ENCODE measurements at places on chromosomes 16 and 17.

DNA sequence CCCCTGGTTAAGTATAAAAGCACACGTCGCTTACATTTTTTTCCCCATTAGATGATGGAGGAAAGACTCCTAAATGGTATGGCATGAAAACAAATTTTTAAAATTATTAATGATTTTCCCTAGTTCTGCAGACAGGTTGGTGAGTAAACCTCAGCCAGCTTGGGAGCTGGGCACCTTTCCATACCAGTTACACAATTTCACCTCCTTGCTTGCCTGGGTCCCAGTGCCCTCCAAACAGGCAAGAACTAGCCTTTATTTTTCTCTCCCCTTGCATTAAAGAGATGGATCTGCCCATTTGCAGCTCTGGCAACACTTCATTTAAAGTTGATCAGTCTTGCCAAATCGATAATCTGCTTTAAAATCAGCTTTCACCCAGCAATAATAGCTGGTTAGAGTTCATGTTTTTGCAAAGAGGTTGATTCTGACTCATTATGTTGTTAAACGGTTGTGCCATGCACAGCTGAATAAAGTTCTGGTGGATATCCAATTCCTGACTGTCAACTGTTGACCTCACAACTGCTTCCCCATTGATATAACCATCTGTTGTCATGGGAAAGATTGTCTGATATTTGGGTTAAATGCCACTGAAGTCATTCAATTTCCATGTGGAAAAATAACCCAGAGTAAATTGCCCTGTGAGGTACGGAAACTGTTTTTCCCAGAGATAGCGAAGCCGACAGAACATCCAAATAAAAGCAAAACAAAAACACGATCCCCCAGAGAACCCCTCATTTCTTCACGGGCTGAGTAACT is 1.3 kb downstream of the C17orf58 start:
- no peak for DNase-seq

DNA sequence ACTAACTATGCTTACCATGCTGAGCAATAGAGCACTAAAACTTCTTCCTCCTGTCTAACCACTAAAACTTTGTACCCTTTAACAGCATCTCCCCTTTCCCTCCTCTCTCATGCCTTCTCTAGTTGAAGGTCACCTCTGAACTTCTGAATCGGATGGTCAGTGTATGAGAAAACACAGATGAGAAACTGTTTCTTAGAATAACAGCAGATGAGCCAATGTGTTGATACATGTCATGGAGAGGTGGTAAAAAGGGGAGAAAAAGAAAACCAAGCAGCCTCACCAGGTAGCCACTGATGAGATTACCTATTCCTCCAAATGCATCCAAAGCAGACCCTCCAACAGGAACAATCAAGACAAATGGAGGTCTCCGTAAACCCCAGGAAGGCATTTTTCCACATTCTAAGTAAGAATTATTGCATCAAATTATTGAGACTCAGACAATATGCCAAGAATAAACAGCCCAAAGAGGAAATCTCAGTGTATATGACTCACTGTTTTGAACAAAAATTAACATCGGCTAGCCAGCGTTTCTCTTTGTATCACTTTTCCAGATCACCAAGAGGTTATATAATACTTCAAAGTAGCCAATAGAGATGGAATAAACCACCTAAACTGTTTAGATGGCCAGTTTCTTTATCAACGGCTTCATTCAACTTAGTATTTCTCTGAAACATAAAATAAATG is 793.3 kb upstream of the SOX9 start:
- no peak for DNase-seq

- no peak for DNase-seq
Observed at GRCh38 chr17:79833110-79833450, 6.2 kb downstream of the CBX4 start.

DNA sequence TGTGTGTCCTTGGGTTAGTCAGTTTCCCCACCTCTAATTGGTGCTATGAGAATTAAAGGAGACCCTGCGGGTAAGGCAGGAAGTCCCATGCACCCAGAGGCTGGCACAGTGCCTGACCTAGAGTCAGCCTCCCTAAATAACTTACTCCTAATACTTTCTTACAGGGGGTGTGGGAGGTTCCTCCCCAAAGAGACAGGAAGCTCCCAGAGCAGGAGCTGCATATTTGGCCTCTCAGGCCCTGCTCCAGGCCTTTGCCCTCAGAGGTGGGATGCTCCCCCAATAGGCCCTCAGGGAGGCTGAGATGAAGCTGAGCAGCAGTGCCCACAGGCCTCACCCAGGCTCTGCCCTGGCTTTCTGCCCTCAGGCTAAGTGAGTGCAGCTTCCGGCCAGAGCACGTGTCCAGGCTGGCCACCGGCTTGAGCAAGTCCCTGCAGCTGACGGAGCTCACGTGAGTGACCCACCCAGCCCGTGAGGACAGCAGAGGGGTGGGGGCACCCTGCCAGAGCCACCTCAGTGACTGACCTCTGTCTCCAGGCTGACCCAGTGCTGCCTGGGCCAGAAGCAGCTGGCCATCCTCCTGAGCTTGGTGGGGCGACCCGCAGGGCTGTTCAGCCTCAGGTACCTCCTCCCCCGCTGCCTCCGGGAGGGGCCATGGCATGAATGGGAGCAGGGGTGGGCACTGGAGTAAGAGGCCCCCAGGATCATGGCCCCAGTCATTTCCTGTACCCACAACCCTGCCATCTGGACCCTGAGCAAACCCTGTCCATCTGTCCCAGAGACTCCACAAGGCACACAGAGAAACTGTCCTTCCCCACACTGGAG is 31.1 kb upstream of the CPNE2 start:
- no peak for DNase-seq

DNA sequence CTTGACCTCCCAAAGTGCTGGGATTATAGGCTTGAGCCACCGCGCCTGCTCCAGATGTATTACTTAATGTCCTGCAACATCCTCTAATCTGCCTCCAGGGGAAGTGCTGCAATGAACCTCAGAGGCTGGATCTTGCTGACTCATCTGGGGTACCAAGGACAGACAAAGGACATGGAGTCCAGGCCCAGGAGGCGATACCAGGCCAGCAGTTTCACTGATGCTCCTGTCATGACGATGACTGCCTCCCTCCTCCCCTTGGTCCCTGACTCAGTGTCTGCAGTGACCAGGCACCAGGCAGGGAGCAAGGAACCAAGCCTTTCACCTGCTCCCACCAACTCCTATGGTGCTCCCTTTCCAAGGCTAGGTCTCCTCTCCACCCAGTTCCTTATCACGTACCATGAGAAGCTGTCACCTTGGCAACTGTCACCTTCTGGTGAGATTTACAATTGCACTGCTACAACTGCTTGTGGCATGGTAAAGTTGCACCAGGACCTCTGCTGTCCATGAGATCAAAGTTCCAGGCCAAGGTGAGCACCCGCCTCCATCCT is 21.6 kb upstream of the PHOSPHO1 start:
- DNase-seq, result no peak

DNA sequence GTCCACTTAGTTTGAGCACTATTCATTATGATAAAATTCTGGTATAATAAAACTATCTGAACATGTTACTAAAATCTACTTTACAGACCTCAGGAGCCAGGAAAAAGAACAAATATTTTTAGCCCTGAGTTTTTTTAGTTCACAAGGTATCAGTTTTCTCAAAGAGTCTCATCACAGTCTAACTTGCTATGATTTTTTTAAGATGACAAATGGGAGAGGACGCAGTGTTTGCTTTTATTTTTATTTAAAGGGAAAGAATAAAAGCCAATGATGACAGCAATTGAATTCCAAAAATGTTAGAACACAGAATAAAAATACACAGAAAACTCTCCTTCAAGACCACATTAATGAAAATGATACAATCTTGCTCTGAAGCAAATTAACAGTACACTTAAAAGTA is 7.4 kb downstream of the MED13 start:
- no peak for DNase-seq

DNA sequence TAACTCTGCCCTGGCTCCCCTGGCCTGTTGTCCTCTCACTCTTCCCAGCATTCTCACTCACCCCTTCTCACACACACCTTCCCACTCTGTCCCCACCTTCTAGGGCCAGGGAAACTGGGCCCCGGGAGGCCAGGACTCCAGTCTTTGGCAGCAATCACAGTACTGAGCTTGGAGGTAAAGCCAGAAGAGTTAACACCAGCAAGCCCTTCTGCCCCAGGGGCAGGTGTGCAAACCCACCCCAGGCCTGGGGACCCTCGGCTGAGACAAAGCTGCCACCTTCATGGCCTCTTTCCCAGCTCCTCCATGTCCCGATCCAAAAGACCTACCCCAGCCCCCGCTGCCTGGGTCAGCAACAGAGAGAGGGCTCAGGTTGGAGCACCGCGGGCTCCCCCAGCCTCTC is 36.9 kb upstream of the MLKL start:
- no peak for DNase-seq

GRCh38 chr16:50602531-50603205 is 54.5 kb downstream of the NKD1 start:
- no peak for DNase-seq

- DNase-seq, result no peak
Observed at GRCh38 chr17:28518132-28518531, 12.0 kb downstream of the FOXN1 start.

GRCh38 chr17:78128551-78129350 is at the start of gene TMC6:
TSS of gene TMC6 (minus strand) at chr17:78128755. CDS start at chr17:78126832, 1,923 bp downstream.
- no peak for DNase-seq

DNA sequence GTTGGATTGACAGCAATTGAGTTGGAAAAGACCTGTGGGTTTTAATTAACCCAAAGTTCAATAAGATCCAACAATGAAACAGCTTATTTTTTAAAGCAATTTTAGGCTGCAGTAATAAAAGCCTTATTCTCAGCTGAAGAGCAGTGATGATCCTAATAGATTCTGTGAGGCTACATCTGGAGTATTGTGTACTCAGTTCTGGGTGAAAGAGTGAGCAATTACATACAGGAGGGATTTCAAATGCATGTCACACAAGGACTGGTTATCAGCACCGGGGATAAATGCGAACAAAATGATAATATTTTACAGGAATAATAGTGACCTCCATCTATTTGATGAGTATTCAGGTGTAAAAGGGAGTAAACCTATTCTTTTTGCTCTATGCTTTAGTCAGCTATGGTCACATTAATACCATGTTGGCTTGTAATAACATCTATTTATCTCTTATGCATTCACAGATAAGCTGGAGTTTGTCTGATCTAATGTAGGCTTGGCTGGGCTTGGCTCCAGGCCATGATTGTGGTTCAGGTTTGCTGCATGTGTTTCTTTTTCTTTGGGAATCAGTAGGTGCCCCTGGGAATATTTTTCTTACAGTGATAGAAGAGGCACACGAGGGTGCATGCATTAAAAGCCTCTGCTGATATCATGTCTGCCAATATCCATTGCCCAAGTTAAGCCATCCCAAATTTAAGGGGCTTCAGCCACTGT is 22.2 kb upstream of the TOX3 start:
- no peak for DNase-seq

DNA sequence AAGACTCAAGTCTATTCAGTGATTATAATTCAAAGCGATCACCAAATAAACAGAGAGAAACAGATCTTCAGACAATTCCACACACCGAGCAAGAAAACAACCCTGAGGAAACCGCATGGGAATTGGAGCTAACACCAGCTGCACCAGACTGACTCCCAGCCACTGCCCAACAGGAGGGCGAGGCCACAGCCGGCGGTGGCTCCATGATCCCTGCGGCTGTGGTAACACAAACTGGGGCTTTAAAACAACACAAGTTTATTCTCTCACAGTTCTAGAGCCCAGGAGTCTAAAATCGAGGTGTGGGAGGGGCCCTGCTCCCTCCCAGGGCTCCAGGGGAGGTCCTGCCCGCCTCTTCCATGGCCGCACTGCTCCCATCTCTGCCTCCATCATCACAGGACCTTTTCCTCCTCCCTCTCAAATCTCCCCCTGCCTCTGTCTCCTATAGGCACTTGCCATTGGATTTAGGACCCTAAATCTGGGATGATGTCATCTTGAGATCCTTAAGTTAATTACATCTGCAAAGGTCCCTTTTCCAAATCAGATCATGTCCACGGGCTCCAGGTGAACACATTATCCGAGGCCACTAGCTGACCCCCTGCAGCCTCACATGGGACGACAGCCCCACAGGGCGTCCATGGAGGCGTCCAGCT is 9.7 kb upstream of the HEXD start:
- no peak for DNase-seq

DNA sequence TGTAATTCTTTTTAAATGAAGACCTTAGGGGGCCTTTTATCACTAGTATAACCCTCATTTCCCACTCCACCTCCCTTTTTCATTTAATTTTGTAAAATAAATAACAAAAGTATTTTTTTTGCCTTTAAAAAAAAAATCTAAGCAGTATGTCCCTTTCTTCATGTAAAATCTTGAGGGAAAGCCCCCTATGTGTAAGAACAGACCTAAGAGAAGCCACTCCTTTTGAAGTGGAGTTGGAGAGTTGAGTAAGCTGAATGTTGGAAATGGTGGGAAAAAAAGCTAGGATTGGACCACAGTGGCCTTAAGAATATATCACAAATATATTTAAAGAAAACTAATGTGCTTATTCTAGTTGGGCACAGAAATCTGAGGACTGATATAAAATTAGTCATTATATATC is 44.5 kb upstream of the INTS2 start:
- no peak for DNase-seq

DNA sequence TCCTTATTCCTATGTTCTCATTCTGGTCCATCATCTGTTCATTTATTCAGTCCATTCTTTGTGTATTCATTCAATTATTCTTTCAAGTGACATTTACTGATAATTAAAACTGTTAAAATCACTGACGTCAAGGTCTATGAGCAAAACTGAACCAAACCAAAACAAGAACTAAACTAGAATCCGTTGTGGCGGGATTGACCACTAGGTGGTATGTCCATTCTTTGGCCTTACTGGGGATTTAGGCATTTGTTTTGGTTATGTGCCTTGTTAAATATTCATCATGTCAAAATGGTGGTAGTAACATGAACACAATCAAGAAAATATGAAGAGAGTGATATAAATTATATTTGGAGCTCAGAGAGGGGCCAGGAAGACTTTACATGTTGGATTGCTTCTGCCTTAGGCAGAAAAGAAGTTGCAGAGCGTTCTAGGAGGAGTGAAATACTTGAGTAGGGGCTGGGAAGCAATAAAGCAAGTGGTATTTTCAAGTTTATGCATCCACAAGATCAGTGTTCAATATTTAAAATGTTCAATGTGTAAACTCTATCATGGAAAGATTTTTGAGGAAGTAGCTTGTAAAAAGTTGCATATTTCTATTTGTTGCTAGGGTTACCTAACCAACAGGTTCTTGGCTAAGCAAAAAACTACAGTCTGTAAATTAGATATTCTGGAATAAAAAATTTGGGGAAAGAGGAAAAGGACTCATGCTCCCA is 129.0 kb downstream of the CDH13 start:
- no peak for DNase-seq

DNA sequence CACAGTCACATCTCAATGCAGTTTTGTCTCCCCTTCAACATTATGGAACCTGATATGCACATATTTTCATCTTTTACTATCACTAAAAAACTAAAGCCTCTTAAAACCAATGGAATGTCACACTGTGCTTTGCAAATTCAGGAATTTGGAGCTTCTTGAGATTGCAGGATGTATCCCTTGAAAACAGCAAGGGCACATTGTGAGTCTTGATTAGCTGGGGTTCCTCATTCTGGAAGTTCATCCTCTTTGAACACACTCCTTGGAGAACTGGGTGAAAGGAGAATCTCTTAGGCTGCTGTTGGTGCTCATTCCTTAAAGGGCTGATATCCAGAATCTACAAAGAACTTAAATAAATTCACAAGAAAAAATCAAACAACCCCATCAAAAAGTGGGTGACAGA is 21.1 kb upstream of the MYOCD start:
- DNase-seq, result no peak
